Fibroblast of skin of abdomen (primary cell): ENCODE measurements at places on chromosomes 7 and 10.
A peak's percentile ranks its signal among the peaks of the same experiment; 100 is the strongest.

GRCh38 chr10:22912763-22913384 is 15.0 kb upstream of the ARMC3 start:
- no peak for DNase-seq

DNA sequence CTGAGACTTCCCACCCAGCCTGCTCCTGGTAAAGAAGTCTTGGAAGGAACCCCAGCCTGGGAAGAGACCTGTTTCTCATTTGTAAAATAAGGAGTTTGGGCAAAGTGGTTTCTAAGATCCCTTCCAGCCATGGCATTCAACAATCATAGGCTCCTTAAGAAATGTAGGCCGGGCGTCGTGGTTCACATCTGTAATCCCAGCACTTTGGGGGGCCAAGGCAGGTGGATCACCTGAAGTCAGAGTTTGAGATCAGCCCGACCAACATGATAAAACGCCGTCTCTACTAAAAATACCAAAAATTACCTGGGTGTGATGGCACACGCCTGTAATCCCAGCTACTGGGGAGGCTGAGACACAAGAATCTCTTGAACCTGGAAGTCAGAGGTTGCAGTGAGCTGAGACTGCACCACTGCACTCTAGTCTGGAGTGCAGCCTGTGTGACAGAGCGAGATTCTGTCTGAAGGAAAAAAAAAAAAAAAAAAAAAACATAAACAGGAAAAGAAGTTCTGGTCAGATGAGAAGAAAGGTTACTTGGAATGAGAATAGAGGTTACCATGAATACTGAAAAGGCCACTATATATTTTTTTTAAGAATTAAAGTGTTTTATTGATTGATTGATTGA is 15.9 kb downstream of the DLG5 start:
- DNase-seq = no peak

DNA sequence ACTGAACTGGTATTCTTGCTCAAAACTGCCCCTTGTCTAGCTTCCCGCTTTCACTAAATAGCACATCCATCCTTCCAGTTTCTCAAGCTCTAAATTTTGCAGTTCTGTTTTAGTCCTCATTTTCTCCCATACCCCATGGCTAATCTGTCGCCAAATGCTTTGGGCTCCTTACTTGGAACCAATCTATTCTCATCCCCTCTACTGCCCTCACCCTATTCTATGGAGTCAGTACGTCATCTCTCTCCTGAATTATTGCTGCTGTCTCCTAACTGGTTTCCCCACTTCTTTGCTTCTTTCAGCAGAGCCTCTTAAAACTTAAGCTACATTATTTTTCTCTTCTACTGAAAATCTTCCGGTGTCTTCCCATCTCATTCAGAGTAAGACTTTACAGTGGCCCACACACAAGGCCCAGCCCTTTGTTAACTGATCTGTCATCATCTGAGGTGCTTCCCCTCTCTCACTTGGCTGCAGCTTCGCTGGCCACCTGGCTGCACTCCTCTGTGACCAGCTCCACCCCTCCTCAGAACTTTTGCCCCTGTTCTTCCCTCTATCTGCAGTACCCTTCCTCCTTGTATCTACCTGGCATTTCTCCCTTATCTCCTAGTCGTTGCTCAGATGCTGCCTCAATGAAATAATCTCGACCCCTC is 9.9 kb downstream of the STARD3NL start:
- no peak for DNase-seq

DNA sequence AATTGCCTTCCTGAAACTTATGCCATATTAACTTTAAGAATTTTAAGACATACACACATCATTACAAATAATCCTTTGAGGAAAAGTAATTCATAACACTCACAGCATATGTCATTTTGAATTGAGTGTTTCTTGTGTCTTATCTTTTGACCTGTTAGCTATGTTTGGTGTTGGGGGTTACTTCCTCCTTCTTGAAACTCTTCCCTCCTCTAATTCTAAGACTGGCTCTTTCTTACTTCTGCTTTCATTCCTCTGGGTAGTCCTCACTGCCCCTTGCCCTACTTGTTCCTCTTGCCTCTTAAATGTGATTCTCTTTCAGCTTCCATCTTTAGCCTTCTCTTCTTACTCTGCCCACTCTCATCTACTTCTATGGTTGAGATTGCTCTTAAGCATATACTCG is 28.3 kb upstream of the PIP4K2A start:
- no peak for DNase-seq

GRCh38 chr7:134931487-134931886 is 54.8 kb upstream of the AGBL3 start:
- DNase-seq = peak; percentile 33

GRCh38 chr7:116969371-116969902 is 16.1 kb downstream of the ST7 start:
- no peak for DNase-seq

- DNase-seq = peak; percentile 20
These were observed 1.9 kb downstream of the DKK1 start for GRCh38 chr10:52316001-52316400.

GRCh38 chr10:31549896-31550295 is 230.9 kb downstream of the ZEB1 start:
- peak; percentile 46 for DNase-seq

DNA sequence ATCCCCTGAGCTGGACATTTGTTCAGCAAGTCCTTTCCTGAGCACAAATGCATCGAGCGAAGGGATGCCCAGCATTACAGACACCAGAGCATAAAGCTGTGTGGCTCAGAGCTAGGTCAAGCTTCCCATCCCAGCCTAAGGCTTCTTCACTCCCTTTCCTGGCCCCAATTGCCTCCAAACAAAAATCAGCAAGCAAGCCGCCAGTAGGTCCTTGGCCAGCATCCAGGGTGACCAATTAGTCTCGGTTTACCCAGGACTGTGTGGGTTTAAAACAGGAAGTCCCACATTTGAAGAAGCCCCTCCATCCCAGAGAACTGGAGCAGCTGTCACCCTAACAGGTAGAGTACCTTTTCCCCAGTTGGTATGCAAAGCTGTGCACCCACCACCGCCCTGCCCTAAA is 51.2 kb downstream of the PRKAG2 start:
- DNase-seq = no peak

- no peak for DNase-seq
These were observed 13.8 kb upstream of the PAX2 start for GRCh38 chr10:100731407-100732240.

DNA sequence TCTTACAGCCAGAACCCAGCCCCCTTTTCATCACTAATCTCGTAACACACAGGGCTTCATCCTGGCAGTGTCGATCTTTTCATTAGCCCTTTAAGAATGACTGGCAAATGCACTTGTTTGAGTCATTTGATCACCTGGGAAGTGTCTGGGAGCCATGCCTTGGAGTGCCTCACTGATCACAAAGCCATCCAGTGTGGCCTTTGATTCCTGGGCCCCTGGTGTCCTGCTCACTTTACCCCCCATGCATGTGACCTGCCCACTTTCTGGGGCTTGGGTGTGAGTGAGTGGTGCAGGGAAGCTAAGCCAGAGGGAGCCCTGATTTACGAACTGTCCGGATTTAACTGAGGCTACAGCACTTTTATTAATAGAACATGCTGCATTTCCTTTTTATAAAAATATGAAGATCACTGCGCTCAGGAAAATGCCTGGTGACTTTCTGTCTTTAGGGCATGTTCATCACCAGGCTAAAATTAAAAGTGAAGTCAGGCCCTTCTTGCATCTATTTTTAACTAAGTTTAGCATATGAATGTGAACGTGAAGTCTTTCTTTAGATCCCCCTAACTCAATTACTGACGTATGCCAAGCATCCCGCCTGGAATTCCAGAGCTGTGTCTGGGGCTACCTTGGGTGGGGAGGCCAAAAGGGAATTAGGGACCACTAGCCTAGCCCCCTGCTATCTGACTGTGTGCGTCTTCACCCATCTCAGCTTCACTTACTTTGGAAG is 23.6 kb downstream of the RBM20 start:
- no peak for DNase-seq

GRCh38 chr10:75143353-75143752 is 31.9 kb downstream of the SAMD8 start:
- DNase-seq = peak; percentile 25

GRCh38 chr10:13399236-13399635 is 51.1 kb upstream of the SEPHS1 start:
- DNase-seq = no peak

DNA sequence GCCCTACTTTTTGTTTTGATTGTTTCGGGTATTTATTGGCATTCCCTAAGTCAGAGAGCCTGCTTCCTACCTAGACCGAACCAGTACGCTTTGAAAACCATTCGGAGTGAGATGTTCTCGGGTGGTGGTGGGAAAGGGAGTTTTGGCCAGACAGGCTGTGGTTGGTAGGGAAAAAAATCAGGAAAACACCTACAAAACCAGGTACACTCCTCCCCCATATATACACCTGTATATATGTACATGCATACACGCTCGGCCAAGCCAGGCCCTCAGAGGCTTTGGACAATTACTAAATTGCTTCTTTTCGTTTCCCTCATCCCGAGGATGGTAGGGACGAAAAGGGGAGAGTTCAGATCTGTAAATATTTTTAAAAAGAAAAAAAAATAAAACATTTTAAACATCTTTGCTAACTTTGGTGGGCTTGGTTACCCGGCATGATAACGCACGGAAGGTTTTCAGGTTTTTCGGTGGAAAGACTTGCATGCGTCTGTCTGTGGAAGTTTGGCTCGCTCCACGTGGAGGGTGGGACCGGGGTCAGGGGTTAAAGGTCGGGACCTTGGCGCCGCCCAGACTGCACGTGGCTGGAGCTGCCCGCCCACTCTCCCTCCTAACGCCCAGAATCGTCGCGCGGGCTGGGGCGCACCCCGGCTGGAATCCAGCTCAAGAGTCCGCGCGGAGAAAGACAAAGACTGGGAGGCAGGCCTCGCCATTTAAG is 2.5 kb downstream of the HMX2 start:
- no peak for DNase-seq

DNA sequence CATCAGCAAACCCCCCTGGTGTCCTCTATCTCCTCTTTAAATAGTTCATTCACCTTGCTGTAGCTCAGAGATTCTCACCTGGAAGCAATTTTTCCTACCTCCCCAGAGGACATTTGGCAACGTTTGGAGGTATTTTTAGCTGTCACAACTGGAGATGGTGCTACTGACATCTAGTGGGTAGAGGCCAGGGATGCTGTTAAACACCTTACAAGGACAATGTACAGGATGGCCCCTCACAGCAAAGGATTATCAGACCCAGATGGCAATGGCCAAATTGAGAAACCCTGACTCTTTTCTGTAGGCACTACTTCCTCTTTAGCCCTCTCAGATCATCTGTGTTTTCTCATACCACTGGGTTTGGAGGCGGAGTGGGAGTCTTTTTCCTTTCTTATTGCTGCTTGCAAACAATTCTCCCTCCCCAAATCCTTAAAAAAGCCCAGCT is 13.2 kb upstream of the TRA2A start:
- no peak for DNase-seq

DNA sequence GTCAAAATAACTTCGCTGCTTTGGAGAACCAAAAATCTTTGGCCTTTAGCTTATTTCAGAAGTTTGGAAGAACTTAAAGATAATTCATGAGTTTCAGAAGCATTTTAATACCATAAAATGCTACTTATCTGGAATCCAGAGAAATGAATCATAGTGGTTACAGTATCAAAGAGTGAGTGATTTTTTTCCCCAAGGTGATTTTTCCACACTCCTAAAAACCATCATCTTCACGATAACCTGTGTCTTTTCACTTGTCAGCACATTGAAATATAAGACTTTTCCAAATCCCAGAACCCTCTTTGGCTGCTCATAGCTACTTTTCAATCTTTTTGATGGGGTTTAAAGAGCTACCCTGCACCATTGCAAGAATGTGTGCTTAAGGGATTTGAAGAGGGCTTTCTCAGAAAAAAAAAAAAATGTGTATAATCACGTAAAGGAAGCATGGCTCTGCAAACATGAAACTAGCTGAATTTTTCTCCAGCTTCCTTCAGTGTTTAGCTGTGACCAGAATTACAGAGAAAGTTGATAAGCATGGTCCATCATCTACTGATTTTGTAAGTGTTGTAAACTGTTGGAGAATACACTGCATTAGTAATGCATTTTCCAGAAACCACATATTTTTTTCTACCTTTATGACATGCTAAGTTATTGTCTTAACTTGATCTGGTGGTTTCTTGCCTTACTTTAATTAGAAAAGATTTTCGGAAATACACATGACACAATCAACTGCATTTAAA is 134.9 kb downstream of the BICC1 start:
- peak; percentile 56 for DNase-seq

DNA sequence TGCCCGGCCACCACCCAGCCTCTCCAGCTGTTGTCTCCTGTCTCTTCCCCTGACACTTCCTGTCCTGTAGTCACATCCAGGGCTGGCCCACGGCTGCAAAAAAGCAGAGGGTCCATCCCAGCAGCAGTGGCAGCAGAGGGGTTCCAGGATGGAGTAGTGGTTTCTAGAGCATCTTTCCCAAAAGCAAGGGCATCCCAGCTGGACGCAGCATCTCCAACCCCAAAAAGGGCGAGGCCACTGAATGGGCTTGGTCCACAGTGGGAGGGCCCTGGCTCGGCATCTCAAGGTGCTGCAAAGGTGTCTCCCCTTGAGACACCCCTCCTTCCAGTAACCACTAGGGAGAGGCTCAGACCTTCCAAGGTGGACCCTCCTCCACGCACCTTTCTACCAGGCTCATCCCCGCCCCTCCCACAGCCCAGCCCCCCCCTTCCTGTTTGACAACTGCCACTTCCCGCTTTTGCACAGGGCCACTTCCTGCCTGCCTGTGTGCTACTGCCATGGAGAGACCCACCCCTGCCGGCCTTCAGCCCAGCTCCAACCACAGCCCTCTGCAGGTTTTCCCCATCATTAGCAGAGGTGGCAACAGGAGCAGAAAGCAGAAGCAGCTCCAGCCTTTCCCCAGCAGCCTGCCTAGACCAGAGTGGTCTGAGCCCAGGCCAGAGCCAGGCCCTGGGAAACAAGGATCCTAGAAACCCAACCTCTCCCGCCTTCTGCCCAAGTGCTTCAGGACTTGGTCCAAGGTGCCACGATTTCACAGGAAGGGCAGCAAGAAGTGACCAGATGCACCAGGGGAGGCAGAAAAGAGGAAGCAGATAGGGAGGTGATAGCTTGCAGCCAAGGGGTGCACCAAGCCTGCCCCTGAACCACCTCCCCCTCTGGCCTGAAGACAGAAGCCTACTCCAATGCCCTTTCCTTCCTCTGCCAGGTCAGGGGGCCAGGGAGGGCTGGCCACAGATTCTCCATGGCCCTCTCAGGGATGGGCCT is 8.6 kb downstream of the CAMK2G start:
- DNase-seq = no peak

DNA sequence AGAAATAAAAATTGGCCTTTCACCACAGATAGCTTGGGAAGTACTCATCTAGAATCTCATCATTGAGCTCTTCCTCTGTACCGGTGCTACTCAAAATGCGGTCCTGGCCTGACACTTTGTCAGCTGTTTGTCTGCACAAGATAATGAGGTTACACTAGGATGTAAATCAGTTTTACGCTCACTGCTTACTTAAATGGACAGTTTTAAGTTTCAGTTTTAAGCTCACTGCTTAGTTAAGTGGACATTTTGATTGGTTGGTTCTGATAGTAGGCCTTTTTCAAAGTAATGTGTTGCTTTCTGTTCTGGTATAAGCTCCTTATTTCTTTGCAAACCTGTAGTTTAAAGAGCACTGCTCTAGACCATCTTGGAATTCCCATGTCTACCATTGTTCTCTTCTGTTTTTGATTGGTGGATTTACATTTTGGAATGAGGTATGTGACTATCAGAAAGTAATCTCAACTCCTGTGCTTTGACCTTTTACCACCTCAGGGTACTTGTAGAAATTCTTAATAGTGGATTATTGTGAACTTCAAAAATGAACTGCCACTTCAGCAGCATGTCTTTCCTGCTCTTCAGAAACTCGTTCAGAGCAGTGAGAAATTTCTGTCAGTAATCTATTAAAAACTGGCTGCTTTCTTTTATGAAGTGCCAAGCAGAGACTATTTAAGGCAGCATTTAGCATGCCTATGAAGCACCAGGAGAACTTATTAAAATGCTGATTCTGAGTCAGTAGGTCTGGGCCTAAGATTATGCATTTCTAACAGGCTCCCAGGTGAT is 55.0 kb downstream of the C1GALT1 start:
- no peak for DNase-seq
